ENCODE measurements at places on chromosomes 5 and 9.

DNA sequence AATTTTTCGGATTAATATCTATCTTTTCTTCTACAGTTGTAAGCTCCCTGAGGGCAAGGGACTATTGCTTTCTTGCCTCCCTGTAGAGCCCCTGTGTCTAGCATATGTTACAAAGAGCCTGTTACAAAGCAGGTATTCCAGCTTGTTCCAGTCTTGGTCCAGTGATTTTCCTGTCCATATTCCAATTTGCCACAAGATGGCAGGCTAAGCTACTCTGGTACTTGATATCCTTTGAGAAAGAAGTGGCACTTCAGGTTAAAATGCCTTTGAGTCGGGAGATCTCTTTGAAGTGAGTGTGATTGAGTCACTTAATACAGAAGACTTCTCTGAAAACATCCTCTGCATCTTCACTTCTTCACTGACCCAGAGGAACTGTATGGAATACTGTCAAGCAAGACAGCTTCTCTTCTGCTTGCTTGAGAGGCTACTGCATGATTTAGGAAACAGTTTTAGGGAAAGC is 24.5 kb downstream of the CAVIN4 start:
- peak; percentile 56 for DNase-seq

DNA sequence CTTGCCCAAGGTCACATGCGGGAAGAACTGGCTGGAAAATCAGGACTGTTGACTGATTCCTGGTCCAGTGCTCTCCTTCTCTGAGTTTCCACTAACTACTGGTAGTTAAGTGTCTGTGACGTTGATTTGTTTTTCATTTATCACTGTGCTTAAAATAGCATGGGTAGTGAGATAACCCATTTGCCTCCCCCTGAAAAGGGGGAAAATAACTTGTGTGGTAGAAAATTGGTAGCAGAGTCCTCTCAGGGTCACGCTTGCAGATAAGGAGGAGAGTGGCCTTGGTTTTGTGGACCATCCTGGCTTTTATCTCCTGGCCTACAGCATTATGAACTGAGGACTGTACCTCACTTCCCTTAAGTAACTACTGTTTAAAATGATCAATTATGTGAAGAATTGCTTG is 10.9 kb downstream of the FUBP3 start:
- DNase-seq, result no peak

GRCh38 chr9:136769710-136770191 is 5.4 kb upstream of the LCN15 start:
- DNase-seq, result no peak

GRCh38 chr5:1783216-1783554 is 16.5 kb downstream of the MRPL36 start:
- no peak for DNase-seq

- no peak for DNase-seq
Measured at GRCh38 chr9:120928483-120929228, 2.1 kb upstream of the TRAF1 start.

GRCh38 chr9:13444245-13445102 is 165.0 kb upstream of the MPDZ start:
- no peak for DNase-seq

GRCh38 chr5:161562446-161562845 is 15.9 kb upstream of the GABRB2 start:
- DNase-seq, result no peak

- no peak for DNase-seq
Measured at GRCh38 chr9:94014066-94014654, 59.0 kb upstream of the BARX1 start.

- DNase-seq, result peak; percentile 60
Measured at GRCh38 chr9:36074870-36075532, 38.3 kb downstream of the RECK start.

- DNase-seq, result no peak
Measured at GRCh38 chr5:94316916-94317838, 301.2 kb downstream of the KIAA0825 start.

DNA sequence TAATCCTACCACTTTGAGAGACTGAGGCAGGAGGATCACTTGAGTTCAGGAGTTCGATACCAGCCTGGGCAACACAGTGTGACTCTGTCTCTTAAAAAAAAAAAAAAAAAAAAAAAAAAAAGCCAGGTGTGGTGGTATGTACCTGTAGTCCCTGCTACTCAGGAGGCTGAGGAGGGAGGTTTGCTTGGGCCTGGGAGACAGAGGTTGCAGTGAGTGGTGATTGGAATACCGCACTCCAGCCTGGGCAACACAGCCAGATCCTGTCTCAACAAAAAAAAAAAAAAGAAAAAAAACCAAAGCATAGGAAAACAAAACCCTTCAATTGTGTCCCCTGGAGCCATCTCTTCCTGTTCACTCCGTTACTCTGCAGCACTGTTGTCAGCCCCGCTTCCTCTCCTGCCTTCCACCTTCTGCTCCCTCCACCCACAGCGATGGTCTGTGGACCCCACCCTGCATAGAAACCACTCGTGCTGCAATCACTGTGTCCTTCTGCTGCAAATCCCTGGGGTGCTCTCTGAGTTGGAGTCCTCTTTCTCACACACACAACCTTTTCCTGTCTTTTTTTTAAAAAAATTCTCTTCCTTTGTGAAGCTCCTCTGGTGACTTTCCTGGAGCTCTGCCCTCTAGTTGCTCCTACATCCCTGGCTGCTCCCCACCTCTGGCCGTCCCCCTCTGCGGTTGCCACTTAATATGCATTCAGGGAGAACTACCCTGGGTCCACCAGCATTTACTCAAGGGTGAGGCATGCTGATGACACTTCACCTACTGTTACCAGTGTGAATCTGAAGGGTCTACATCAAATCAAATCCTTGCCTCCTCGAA is 22.2 kb downstream of the CCT5 start:
- DNase-seq, result no peak

DNA sequence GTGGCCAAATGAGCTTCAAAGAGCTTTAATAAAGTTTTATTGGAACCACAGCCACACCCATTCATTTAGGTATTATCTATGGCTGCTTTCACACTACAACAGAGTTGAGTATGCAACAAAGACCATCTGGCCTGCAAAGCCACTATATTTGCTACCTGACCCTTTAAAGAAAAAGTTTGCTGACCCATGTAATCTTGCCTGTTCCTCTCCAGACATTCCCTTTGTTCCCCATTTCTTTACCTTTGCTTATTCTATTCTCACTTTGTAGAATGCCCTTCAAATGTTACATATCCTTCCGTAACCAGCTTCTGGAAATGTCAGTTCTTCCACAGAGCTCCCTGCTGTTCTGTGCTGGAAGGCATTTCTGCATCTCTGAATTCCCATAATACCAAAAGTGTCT is 320.2 kb downstream of the TLE1 start:
- DNase-seq, result no peak

DNA sequence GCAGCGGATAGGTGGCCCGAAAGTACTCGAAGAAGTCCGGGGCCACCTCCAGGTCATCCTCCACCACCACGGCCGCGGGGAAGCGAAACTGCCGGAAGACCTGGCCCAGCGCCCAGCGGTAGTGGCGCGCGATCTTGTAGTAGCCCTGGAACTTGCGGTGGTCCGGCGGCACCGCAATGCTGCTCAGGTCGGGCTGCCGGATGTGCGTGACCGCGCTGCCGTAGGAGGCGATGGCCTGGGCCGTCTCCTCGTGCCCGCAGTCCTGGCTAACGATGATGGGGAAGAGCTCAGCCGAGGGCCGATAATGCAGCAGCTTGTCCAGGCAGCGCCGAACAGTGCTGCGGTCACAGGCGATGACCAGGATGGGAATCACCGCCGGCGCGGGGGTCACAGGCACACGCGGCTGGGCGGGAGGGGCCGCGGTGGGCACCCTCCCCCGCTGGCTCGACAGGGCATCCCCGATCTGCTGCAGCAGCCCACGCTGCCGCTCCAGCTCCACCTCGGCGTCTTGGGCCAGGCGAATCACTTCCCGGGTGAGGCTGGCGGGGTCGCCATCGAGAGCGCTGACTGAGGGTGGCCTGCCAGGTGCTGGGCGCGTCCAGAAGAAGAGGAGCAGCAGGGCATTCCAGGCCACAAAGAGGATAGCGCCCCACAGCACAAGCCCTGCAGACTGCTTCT is 10.2 kb downstream of the MGAT1 start:
- DNase-seq, result no peak

GRCh38 chr9:7811677-7812076 is 12.1 kb upstream of the DMAC1 start:
- DNase-seq, result no peak

- DNase-seq, result no peak
Measured at GRCh38 chr5:10339058-10339811, 14.3 kb upstream of the MARCHF6 start.

DNA sequence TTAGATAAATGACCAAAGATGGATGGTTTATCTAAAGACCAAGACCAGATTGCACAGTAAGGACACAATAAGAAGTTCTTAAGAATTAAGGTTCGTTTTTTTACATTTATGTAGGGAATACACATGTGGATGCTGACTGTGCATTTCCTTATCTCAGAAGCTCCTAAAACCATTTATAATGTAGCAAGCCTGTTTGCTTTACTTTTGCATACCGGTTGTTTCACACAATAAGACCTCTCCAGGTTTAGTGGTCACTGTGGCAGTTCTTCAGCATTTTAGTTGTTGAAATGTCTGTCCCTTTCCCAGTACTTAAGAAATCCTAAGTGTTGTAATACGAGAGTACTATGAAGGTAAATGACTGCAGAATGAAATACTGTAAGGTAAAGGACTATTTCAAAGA is 43.6 kb downstream of the BASP1 start:
- DNase-seq, result no peak

Data from LNCaP clone FGC (cell line).